ENCODE measurements at places on chromosomes 5 and 9. TPM values are rescaled to one million over a fixed set of nuclear protein-coding genes. Genes with fewer than 3 reads are reported as not detected.
A peak's percentile ranks its signal among the peaks of the same experiment; 100 is the strongest.

GRCh38 chr9:114691046-114691955, 9.3 kb upstream of the TEX48 start:
- DNase-seq: peak; percentile 19

DNA sequence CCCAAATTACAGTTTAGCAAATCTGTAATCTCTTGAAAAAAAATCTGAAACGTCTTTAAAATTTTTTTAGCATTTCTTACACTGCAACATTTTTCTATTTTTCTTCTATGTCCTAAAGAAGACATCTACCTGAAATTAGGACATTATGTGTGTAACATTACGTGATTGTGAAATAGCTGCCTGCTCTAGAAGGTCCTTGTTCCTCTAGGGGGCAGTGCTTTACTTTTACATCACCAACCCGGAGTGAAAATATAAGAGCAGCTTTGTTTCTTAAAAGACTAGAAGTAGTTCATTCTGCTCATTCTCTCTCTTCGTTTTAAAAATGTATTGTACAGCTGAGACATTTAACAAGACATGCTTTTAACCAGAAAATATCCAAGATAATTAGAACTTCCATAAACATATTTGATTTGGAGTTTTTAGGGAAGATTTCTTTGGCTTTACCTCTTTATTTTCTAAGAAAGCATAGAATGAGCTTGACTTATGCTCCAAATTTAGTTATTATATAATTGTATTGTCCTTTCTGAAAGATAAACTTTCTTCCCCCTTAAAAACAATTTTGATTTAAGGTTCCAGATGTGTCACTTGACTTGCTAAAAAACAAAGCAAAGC, 48.1 kb upstream of the RIOK2 start:
- DNase-seq: no peak

- no peak for DNase-seq
Observed at GRCh38 chr5:141338538-141339306, at the start of gene PCDHGA2. Gene PCDHGA2 (plus strand): TSS chr5:141338760.

GRCh38 chr5:10719965-10720364, 41.1 kb downstream of the DAP start:
- no peak for DNase-seq

- no peak for DNase-seq
Observed at GRCh38 chr5:173673295-173674101, 57.0 kb upstream of the BOD1 start.

DNA sequence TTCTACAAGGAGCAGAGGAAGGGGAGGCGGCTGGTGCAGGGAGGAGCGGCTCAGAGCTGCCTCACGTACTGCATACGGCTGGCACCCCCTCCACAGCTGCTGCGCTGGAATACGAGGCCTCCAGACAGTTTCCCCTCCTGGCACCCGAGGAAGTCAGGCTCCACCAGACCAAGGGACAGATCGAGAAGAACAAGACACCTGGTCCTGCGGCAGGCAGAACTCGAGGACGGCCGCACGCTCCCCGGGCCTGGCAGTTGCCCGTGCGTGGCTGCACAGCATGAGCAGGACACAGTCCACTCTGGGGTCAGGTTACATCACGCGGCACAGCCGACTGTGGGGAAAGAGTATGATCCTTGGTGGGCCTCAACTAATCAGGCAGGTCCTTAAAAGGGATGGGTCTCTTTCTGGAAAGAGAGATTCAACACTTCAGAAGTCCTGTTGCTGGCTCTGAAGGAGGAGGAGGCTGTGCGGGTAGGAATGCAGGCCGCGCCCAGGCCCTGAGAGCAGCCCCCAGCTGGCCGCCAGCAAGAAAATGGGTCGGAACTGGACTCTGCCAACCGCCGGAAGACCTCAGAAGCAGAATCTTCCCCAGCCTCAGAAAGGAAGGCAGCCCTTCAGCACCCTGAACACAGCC, 11.6 kb downstream of the UBAC1 start:
- no peak for DNase-seq

- DNase-seq: no peak
Observed at GRCh38 chr5:173869316-173869715, 18.8 kb upstream of the CPEB4 start.

GRCh38 chr5:154977409-154977808, 36.1 kb upstream of the KIF4B start:
- no peak for DNase-seq

DNA sequence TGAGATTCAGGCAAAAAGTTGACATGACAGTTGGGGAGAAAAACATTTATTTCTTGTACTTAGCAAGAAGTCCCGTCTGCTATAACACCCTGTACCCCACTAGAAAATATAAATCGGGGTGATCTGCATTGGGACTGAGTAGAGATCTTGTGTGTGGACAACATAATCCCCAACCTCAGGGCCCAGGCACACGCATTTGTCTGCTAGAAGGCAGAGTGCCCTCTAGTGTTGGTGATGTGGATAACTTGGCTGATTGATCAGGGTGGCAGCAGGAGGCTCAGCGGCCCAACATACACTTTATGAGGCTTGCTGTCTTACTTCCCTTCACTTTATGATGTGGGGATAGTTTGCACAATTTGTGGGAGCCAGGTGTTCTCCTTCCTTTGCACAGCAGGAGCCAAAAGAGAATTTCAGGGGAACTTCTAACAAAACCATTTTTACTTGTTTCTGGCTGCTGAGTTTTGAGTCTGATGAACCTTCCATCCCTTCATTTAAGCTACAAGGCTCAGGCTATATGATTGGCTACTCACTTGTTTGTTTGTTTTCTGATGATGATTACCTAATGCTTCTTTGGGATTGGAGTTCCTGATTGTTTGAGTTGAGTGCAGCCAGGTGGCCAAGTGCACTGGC, 263.2 kb downstream of the DMAC1 start:
- DNase-seq: no peak

DNA sequence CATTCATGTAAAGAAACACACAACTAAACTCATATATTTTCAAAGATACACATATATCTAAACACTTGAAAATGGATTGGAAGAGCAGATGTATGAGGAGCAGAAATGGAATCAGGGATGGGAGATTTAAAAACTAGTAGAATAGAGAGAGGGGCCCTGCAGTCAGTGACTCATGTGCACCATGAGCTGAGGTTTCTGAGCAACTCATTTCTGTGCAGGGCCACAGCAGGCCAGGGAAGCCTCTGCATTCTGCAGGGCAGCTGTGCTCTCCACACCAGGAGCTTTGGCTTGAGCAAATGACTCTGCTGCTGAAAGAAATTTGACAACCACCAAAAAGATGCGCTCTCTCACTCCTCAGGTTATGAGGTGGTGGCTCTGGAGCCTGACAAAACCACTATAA, 27.1 kb downstream of the LHX6 start:
- no peak for DNase-seq

- no peak for DNase-seq
Observed at GRCh38 chr5:140432212-140432611, 30.6 kb downstream of the ANKHD1 start.

DNA sequence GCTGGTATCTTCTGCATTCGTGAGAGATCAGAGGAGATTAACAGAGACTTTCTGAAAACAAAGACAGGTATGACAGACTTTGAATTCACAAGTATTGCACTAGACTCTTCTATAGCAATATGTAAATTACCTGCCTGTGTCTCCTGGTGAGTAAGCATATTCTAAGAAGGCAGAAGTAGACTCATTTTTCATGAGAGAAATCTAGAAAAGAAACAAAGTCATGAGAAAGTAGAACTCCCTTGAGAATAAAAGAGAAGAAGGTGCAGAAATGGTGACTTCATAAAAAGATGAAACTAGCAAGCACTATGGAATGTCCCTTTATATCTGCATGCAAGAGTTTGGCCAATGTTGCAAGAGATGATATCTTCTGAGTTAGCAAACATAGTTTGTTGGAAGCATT, 419.8 kb downstream of the DMRT2 start:
- DNase-seq: no peak

DNA sequence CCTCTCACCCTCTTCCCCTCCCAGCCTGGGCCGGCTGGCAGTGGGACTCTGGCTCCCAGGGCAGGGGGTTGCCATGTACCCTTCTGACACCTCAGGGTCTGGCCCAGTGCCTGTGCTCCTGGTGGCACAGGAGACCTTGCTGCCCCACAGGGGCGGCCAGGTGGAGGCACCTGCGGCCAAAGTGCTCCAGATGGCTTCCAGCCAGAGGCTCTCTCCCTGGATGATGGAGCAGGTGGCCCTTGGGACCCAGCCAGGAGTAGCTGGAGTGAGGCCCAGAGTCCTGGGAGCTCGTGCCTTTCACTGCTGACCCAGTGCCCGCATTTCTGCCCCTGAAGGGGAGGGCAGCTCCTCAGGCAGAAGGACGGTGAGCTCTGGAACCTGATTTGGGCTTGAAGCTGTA, 87.3 kb downstream of the NTNG2 start:
- DNase-seq: no peak

GRCh38 chr9:14300588-14300987, 13.4 kb downstream of the NFIB start:
- DNase-seq: no peak

GRCh38 chr5:39757131-39757530, 332.4 kb upstream of the DAB2 start:
- DNase-seq: no peak

- no peak for DNase-seq
Observed at GRCh38 chr9:128020692-128021091, 39.9 kb upstream of the EEIG1 start.

- no peak for DNase-seq
Observed at GRCh38 chr5:172827841-172828240, 6.2 kb upstream of the ERGIC1 start.

GRCh38 chr5:128613766-128614165, 75.7 kb upstream of the FBN2 start:
- no peak for DNase-seq

DNA sequence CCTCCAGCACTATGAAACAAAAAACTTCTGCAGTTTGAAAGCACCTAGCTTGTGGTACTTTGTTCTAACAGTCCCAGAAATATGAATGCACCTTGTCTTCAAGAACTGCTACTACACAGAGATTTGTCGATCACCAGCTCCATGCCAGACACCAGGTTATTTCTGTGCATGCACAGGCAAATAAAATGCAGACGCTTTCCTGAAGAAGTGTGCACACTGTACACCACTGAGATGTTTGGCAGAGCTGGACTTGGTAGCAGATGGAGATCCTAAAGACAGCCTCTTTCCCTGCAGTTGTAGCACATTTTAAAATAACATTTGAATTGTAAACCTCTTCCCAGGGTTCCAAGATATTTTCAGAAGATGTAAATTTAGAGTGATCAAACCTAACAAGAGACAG, 730.0 kb downstream of the MTRR start:
- DNase-seq: no peak

DNA sequence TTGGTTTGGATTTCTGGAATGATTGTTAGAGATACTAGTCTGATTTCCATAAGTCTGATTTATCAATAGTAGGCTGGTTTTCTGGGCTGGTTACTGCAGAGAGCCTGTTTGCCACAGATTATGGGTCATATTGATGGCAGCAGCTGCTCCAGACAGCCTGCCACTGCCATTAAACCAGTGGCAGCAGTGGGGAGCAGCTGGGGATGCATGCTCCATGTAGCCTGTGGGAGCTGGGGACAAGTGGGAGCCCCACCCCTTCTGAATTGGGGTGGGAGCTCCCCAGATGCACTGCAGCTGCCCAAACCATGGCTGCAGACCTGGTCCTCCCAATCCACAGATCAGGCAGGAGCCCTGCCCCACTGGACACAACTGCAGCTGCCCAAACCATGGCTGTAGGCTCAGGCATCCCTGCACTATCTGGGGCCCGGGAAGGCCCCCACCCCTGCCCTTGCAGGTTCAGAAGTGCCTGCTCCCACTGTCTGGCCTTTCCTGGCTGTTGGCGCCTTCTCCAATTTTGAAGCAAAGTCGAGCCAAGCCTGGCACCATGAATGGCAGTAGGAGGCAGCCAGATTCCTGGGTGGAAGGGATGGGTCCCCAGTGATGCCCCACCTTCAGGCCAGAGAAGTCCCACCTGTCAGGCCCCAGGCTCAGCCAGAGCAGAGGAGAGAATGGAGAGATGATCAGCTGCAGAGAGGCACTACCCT, 402.9 kb upstream of the TYRP1 start:
- DNase-seq: no peak

DNA sequence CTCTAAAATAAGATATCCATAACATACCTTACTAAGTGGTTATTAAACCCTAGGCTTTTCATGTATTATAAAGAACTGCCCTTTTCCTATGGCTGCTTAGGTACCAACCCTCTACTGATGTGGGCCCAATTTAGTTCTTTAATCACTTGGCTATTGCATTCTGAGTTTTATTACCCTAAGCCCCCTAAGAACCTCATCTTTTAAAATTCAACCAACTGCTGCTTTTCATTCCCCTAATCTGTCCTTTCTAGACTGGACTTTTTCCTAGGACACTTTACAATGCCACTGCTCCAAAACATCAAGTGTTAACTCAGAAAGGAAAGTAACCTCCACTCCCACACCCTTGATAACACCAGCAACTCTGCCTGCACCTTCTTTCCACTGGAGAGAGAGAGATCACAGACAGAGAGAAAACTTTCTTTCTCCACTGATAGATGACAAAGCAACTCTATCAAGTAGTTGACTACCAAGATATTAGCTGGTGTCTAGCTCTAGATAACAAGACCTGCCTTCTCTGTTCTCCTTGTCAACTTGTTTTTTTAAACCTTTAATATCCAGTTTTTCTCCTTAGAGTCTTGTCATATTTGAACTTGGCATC, 27.3 kb downstream of the ELL2 start:
- no peak for DNase-seq

- DNase-seq: no peak
Observed at GRCh38 chr5:136754216-136754615, 388.9 kb upstream of the TRPC7 start.

GRCh38 chr9:126116351-126117157, 210.1 kb upstream of the MVB12B start:
- DNase-seq: peak; percentile 9

DNA sequence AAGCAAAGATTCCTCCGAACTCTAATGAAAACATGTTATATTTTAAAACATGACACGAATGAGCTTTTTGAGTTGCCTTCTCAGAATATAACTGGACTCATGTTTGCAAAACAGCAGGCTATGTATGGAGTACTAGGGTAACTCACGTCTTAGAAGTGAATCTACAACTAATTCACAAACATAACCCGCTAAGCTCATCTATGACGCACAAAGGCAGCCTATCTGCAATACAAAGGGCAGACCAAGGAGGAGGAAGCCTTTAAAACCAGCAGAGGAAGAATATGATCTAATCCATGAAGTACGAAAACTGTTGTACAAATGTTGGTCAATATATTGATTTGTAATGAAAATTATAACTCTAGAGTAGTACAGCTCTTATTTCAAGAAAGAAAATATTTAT, 67.0 kb downstream of the CETN3 start:
- DNase-seq: no peak

DNA sequence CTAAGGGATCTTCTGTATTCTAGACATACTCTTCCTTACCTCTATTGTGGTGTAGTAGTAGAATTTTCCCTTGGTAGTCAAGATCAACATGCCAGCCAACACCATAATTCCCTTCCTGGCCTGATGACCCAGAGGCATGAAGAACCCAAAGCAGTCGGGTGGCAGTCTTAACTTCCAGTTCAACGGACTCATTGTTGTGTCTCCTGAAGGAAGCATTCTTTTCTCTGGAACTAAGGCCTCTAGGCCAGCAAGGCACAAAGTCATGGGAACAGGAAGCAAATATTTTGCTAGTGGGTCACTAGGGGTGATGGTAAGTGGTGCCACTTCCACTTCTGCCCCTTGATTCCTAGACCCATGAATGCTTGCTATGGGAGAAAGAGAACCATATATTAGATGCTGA, 55.2 kb upstream of the DAPK1 start:
- DNase-seq: no peak

The GHR gene
- 26.5 TPM for total RNA-seq

The OR5C1 gene
- not detected for total RNA-seq

The ST8SIA4 gene
- 4.5 TPM for total RNA-seq

The KIF20A gene
- not detected for total RNA-seq

The GDA gene
- 1.3 TPM for total RNA-seq

The BARX1 gene
- total RNA-seq: 2.6 TPM
